ENCODE measurements at places on chromosomes 11 and 22.

DNA sequence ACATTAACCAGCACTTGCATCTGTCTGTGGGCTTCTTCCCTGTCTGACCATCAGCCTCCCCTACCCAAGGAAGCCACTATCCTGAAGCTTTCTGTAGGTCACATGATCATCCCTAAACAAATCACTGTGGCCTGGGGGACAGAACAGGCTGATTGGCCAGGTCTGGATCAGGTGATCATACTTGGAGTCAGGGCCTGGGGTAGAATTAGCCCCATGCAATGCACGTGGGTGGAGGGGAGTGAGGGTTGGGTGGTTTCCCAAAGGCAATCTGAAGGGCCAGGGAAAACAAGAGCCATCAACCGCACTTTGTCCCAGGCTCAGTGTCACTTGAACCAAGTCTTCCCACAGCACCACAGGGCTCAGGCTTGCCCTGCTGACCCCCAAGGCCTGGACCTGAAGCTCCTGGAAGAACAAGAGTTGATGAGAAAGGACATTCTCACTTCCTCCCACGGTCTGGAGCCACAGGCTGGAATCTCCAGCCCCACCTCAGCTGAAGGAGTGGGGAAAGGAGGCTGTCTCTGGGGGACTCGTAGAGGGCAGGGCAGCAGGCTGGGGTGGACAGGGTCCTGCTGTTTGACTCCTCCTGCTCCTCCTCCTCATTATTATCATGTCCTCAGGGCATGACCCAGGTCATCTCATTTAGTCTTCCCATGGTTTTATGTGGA, 31.5 kb upstream of the TSPAN18 start:
- DNase-seq, result no peak

GRCh38 chr11:45332276-45332934, 46.3 kb upstream of the SYT13 start:
- DNase-seq, result peak; percentile 79

DNA sequence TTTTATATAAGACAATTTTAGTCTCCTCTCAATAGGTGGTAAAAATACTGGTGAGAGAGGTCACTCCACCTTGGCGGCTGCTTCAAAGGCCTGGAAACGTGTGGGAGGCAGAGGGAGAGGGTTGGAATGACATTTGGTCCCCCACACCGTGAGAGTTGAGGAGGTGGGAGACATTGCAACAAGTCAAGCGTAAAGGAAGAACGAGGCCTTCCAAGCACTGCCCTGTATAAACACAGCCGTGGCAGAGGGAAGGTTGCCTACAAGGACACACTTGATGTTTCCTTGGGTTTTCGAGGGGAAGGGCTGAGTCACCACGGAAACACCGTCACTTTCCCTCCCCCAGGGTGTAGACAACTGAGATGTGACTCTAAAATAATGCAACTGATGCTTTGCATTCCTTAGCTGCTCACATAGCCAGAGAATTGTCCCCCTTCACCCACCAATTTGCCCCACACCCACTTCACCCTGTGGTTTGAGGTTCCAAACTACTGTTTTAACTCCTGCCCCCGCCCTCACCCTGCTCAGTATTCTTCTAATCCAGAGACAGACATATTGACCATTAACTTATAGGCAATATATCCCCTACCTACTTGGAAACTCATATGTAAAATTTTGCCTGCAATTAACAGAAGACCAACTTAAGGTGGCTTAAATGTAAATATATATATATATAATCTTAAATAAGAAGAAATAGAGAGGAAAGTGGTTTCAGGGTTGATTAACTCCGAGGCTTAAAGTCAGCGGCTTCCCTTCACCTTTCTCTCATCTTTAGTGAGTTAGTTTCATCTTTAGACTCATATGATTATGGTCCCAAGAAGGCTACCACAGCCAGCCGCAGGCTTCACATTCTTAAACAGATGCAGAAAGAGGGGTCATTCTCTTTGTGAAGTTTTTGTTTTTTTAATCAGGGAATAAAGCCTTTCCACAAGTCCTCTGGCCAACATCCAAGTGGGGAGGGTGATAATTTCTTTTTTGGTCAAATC, 54.1 kb upstream of the BDNF start:
- DNase-seq, result peak; percentile 57

- DNase-seq, result no peak
Measured at GRCh38 chr22:33350961-33351360, 292.8 kb upstream of the SYN3 start.

GRCh38 chr11:19924311-19924710, 211.7 kb downstream of the NAV2 start:
- no peak for DNase-seq

DNA sequence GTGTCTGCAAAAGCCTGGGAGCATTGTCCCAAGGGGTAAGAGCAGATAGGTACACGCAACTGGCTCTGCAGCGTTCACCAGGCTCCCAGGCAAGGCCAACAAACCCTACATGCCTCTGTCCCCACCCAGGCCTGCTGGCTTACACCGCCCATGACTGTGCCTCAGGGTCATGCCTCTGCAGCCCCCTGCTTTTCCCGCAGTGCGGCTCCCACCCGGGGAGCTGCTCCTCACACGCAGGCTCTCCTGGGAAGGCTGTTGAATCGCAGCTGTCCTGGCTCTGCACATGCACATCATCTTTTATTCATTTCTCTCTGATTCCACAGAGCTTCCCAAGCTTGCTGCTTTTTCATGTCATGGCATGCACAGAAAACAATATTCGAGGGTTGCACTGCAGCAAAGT, 29.2 kb upstream of the B3GAT1 start:
- no peak for DNase-seq

DNA sequence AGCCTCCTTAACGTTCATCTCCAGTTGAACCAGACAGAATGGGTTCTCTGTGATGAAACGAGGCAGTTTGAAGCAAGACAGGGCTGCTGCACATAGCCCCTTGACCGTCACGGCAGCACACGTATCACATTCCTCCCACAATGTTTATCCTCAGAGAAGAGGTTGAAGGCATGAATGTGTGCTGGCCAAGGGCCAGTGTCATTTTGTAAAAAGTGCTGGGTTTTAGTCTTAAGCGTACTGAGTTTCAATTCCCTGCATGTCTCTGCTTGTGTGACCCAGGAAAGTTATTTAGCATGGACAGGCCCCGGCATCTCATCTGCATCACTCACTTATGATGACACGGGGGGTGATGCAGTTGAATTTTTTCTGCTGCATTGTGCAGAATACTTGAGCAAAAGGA, 31.6 kb downstream of the TTC12 start:
- no peak for DNase-seq

- no peak for DNase-seq
Measured at GRCh38 chr11:107257710-107258109, 199.9 kb downstream of the CWF19L2 start.

DNA sequence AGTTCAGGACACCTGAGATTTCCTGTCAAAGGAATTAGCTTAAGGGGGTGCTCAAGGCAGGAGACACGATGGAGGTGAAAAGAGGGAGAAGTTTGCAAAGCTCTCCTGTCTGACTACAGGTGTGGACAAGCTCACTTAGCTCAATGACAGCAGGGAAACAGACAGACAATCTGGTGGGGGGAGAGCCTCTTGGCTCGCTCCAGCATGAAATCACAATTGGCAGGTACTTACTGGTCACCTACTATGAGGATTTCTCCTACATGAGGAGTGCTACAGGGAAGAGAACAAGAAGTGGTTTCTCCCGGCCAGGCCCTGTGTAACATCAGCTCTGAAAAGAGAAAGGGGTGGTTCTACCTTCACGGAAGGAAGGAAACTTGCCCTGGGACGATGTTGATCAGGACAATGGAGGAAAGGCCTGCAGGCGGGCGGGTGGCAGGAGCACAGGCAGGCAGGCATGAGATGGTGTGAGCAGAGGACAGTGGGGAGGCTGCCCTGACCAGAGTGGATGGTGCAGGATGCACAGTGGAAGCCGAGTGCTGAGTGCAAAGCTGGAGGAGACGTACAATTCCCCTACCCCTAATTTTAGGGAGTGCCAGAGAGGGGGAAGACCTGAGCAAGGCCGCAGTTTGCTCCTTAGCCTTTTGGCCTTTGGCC, 57.9 kb upstream of the CRTAM start:
- DNase-seq, result no peak

DNA sequence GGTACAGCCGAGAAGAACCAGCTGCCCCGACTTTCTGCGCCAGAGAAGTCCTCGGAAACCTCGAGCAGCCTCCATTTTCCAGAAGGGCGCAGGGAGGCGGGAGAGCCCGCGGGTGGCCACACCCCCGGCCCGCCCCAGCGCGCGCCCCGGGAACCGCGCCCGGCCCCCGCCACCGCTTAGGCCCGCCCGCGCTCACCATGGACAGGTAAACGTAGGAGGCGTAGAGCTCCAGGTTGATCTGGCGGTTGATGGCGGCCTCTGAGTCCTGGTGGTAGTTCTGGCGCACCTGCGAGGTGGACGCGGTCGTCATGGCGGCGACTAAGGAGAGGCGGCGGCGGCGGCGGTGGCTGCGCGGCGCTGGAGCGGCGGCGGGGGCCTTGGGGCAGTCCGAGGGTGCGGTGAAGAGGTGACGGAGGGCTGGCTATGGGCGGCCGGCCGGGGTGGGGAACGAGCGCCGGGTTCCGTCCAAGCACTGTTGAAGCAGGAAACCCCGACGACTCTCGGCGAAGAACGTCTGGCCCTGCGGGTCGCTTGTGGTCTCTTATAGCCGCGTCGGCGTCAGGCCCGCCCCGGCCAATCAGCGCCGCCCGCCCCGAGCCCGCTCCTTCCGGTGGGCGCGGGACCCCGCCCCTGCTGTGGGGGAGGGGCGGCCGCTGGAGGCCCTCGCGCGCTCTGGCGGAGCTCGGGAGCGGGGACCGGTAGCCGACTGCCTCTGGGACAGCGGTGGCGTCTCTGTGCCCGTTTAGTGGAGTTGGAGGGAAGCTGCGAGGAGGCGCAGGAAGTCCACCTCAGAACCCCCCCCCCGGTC, at the start of gene FTH1:
Gene FTH1, minus strand, starts transcription at position 519 of the 808 bp plus-strand sequence. Its CDS starts 209 bp downstream, at position 310.
- DNase-seq, result peak; percentile 94

DNA sequence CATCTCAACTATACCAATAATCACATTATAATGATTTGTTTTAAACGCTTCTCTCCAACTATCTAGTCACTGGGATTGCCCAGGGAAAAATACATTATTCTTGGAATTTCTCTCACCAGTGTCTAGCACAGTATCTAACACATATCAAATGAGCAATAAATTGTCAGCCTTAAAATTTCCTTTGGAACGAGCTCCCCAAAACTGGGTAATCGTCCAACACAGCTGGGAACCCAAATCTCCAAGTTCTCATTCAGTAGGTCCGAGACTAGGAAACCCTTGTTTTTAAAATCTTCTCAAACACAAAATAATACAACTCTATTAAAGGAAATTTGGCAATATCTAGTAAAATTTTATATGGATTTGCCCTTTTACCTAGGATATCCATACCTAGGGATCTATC, 327.8 kb upstream of the ARHGAP42 start:
- no peak for DNase-seq

- DNase-seq, result peak; percentile 92
Measured at GRCh38 chr11:126113515-126113957, 50.9 kb upstream of the CDON start.

DNA sequence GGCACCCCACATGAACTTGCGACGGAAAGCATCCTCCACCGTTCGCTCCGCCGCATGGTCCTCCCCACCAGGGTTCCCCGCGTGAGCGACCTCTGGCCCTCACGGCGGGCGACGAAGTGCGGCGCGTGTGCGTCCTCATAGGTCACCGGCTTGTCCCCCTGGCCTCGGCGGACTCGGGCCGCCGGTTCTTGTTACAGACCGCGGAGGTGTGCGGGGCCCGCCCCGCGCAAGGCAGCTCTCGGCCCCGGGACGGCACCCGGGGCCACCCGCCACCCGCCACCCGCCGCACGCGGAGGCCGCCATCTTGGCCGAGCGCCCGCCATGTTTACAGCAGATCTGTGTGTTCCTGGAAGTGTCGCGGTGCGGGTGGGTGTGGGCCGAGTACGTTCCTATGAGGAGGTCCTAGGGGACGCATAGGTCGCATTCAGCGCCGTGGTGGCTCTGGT, 3.5 kb upstream of the IFITM2 start:
- no peak for DNase-seq

- no peak for DNase-seq
Measured at GRCh38 chr11:77215106-77215505, 86.4 kb downstream of the GDPD4 start.

- DNase-seq, result no peak
Measured at GRCh38 chr11:31492320-31492913, 17.0 kb downstream of the IMMP1L start.

DNA sequence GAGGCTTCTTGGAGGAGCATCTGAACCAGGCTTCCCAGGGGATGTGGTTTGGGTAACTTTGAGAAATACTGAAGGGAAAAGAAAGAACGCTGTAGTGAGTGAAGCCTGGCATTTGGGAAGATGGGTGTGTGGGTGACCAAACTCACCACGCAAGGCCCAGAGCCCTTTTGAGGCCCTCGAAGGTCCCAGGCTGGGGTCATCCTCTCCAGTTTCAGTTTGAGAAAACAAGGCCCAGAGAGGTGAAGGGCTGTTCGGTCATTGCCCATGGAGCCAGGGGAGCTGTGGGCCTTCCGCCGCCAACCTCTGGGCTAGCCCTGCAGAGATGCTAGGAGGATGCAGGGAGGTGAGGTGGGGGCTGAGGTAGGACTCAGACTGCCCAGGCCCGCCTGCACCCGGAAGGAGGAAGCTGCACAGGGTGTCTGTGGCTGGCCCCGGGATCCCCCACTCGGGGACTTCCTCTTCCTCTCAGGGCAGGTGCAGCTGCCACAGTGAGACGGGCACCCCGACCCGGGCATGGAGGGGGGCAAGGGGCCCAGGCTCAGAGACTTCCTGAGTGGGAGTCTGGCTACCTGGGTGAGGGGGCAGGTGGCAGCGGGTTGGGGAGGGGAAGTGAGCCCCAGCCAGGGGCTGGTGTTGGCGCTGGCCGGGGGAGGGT, at the start of gene CCDC88B:
Gene CCDC88B, plus strand, starts transcription at position 451 of the 655 bp plus-strand sequence. Its CDS starts 63 bp downstream, at position 514.
- DNase-seq, result no peak

- DNase-seq, result peak; percentile 80
Measured at GRCh38 chr11:132734217-132734616, 798.1 kb downstream of the OPCML start.

DNA sequence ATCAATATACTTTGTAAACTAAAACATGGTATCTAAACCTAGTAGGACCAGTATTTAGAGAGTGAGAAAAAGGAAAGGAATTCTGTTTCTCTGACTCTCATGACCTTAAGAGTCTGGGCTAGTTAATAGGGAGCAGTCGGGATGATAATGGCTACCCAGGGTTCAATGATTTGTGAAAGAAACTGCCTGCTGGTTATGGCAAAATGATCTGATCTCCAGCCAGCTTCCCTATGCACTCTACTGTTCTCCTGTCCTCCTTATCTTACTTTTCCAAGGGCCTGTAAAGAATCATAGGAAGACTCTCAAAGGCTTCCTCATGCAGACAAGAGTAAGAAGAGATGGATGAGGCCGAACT, 193.1 kb upstream of the PITPNB start:
- DNase-seq, result no peak

GRCh38 chr22:44204739-44205515, 24.2 kb downstream of the PARVG start:
- no peak for DNase-seq

GRCh38 chr11:11786771-11787170, 55.0 kb upstream of the USP47 start:
- DNase-seq, result peak; percentile 48

- DNase-seq, result no peak
Measured at GRCh38 chr22:42284202-42284591, 13.7 kb upstream of the TCF20 start.

Measured in AG20443 (cell line).